ENCODE measurements at places on chromosomes 3 and 15. TPM values are rescaled to one million over a fixed set of nuclear protein-coding genes. Genes with fewer than 3 reads are reported as not detected.

ABI3BP gene
- total RNA-seq = 4.9 TPM

RASGRP1 gene
- 0.64 TPM for total RNA-seq

CLDN18 gene
- not detected for total RNA-seq

CFAP91 gene
- total RNA-seq = 5.7 TPM

HLTF gene
- total RNA-seq = 14.6 TPM

ZFAND6 gene
- total RNA-seq = 46.9 TPM

HTR3E gene
- not detected for total RNA-seq

CCR1 gene
- total RNA-seq = 2.0 TPM

GRCh38 chr15:101362359-101362758, 67.3 kb upstream of the SNRPA1 start:
- no peaks in the 10 kb centered on the region for H3K27me3 ChIP-seq
- H3K4me3 ChIP-seq = no peak overlapping the region
- no peak overlapping the region for H3K27ac ChIP-seq
- no peak for DNase-seq
- no peaks in the 10 kb centered on the region for H3K4me1 ChIP-seq
- H3K36me3 ChIP-seq = no peaks in the 10 kb centered on the region

DNA sequence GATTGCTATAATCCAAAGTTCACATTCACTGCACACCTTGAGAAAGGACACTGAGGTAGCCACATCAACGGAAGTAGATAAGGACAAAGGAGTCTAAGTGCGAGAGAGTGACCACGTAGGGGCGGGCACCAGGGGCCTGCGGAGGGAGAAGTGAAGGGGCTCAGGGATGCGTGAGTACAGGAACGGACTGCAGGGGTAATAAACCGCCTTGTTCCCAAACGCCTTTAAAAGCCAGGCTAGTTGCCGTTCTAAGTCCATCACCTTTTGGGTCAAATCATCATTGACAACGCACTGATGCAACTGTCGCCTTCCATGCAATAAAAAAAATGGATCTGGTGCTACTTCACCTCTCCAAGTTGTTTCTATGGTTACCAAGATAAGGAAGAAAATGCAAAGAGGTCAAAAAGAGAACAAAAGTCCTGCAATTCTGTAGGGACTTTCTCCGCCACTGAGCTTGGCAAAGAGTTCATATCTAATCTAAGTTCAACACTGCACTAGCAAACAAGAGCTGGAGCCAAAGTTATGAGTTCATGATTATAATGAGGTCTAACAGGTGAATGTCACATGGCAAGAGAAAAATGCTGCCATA, 32.6 kb upstream of the ATP11B start:
- no peak overlapping the region for H3K4me3 ChIP-seq
- H3K36me3 ChIP-seq = no peaks in the 10 kb centered on the region
- H3K27ac ChIP-seq = no peak overlapping the region
- no peaks in the 10 kb centered on the region for H3K4me1 ChIP-seq

DNA sequence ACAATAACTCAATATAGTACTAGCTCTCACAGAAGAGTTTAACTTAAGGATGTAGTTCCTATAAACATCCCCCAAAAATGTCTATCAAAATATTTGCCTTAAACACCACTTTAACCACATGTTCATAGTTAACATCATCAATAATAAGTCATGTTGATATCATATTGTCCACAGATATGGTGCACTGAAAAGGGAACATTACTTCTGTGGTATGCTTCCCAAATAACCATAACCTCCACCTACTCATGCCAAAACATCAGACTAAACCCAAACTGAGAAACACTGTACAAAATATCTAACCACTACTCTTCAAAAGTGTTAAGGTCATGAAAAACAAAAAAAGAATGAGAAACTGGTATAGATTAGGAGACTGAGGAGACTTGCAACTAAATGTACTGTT, 32.9 kb downstream of the SLC4A7 start:
- no peak overlapping the region for H3K27ac ChIP-seq
- no peak for DNase-seq
- H3K4me1 ChIP-seq = no peaks in the 10 kb centered on the region
- H3K36me3 ChIP-seq = no peaks in the 10 kb centered on the region
- no peak overlapping the region for H3K4me3 ChIP-seq

DNA sequence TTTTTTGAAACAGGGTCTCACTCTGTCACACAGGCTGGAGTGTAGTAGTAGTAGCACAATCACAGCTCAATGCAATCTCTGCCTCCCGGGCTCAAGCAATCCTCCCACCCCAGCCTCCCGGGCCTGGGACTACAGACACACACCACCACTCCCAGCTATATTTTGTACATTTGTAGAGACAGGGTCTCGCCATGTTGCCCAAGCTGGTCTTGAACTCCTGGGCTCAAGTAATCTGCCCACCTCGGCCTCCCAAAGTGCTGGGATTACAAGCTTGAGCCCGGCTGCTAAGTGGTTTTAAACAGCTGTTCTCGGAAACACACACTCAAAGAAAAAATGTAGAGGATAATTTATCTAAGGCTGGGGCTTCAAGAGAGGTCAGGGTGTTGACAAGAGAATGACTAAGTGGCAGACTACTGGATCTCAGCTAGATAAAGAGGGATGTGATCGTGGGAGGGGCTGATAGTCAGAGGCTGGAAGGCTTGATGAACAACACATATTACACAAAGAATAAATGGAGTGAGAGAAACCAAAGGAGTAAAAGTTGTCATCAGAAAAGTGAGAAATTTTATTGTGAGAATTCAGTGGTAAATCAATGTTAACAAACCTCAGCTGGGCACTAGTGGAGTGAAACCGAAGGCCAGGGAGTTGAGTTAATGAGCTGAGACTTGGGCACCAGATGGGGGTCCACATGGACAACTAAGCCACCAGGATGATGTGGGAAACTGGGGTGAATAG, 6.7 kb downstream of the CCR5AS start:
- no peak for DNase-seq
- H3K4me1 ChIP-seq = no peaks in the 10 kb centered on the region
- H3K4me3 ChIP-seq = no peak overlapping the region
- no peak overlapping the region for H3K27ac ChIP-seq
- H3K27me3 ChIP-seq = no peaks in the 10 kb centered on the region

DNA sequence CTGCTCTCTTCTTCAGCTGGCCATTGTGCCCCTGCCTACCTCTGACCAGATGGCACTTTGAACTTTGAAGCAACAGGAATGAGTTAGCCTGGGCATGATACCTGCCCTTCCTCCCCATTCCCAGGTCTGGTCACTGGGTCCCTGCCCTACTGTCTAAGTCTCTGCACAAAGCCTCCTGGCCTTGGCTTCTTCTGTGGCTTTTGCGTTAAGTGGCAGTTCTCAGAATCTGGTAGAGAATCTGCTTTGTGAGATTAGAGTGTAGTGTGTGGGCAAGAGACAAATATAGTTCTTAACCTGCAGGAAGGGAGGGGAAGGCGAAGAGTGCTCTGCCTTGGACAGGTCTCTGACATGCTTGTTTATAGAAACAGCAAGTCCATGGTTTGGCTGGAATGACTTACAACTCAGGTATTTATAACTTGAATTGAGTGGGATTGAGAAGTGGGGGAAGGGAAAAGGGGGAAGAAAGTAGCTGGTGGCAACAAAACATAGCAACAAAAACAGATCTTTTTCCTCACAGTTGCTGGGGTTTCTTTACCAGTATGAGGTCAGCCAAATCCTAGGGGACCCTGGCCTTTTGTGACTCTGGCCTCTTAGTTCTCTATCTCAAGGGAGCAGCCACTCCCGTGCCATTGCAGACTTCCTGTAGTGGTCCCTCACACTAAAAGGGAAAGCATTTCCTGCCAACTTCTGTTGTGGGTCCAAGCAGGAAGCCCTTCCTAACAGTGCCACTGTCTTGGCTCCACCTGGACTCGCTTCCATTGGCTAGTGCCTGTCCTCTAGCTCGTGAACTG, 16.7 kb downstream of the MAPKBP1 start:
- no peaks in the 10 kb centered on the region for H3K27me3 ChIP-seq
- DNase-seq = no peak
- no peaks in the 10 kb centered on the region for H3K4me1 ChIP-seq

DNA sequence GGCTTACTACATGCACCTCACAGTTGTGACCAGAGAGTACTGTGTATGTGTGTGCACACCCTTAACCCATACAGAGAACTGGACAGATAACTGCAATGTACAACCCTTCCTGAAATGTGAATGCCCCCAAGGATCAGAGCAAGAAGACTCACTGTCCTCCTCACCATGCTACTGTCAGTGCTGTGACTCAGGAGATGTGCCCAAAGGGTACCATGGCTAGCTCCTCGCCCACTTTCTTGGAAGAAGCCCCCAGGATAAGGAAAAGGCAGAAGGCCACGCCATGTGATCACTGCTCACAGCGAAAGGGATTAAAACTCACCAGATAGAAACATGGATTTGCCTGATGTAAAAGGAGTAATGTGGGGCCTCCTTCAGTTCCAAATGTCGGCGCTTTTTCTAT, 41.8 kb downstream of the UBP1 start:
- no peak overlapping the region for H3K4me3 ChIP-seq
- no peak for DNase-seq
- peaks cover 86% of the 10 kb centered on the region for H3K36me3 ChIP-seq
- H3K4me1 ChIP-seq = no peaks in the 10 kb centered on the region
- no peak overlapping the region for H3K27ac ChIP-seq

DNA sequence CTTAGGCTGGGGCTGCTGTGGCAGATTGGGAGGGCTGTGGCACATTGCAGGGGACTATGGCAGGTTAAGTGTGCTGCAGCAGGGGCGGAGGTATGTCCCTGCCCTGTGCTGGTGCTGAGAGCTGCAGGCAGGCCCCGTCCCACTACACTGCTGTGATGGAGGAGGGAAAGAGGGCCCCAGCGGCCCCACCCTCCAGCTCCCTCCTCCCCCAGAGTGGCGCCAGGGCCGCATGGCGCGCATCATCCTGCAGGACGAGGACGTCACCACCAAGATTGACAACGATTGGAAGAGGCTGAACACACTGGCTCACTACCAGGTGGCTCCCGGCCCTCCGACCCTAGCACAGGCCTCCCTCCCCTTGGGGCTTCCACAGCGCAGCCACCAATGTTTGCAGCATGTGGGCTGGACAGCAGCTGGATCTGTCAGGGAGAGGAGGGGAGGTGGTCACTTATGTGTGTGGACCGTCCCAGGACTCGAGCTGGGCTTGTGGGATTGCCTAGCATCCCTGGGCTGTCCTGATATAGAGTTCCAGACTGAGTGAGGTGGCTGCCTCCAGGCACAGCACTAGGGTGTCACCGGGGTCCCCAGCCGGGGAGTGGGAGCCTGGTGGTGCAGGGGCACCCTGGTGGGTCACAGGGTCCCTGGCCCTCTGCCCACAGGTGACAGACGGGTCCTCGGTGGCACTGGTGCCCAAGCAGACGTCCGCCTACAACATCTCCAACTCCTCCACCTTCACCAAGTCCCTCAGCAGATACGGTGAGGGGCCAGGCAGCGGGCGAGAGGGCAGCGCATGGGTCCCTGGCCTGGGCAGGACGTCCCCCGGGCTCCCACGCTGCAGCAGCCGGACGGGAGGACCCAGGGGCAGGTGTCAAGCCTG, 46.1 kb downstream of the PLXNA1 start:
- H3K27ac ChIP-seq = no peak overlapping the region
- H3K36me3 ChIP-seq = no peaks in the 10 kb centered on the region
- no peaks in the 10 kb centered on the region for H3K4me1 ChIP-seq
- no peak overlapping the region for H3K4me3 ChIP-seq

DNA sequence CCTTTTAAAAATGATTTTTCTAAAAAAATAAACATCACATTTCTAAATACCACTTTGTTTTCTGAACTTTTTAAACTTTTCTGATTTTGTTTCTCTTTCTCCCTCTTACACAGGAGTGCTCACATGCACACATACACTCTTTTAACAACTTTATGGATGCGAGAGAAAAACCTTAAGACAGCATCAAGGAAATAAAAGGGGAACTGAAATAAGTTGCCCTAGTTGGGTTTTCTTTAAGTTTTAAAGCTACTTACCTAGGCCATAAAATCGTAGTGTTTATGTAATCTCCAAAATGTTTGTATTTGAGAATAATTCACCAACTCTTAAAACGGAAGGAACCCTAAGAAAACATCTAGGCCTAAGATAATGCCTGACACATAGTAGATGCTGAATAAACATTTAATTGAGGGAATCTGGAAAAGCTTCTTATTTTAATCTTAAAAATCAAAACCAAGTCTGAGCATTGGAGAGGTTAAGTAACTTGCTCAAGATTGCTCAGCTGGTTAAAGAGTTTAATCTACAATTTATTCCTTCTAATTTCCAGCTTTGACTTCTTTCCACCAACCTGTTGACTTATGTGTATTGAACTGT, 1.2 kb upstream of the BBX start:
- no peaks in the 10 kb centered on the region for H3K36me3 ChIP-seq
- no peak for DNase-seq
- no peak overlapping the region for H3K4me3 ChIP-seq
- no peaks in the 10 kb centered on the region for H3K4me1 ChIP-seq

DNA sequence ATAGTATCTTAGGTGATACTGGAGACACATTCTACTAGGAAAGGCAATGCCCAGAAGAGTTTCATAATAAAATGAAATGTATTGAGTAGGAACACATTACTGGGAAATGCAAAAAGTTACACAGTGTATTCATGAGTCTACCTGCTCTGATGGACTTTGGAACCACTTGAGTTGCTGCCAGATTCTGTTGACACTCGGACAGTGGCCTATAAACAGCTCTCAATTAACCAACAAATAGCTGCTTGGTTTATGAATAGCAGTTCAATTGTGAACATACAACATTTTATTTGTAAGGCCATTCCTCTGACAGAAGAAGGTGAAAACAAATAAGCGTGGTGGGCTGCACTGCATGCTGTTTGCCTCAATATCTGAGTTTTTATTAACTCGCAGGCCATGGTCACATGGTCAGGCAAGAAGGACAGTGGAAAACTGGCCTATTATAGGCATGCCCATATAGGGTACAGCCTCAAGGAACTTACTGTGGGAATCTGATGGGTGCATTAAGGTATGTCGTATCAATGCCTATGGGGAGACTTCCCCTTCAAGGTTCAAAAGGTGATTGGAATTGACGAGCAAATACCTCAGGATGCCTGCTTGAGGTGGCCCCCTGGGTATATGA, 66.2 kb downstream of the C3orf80 start:
- peak; percentile 61 for DNase-seq
- peak overlapping the region; percentile 89 for H3K27ac ChIP-seq
- no peaks in the 10 kb centered on the region for H3K27me3 ChIP-seq
- H3K4me3 ChIP-seq = no peak overlapping the region
- H3K4me1 ChIP-seq = no peaks in the 10 kb centered on the region
- no peaks in the 10 kb centered on the region for H3K36me3 ChIP-seq

GRCh38 chr15:49288391-49288790, 118.3 kb downstream of the GALK2 start:
- no peaks in the 10 kb centered on the region for H3K4me1 ChIP-seq
- H3K27ac ChIP-seq = no peak overlapping the region
- no peaks in the 10 kb centered on the region for H3K27me3 ChIP-seq
- DNase-seq = no peak
- H3K36me3 ChIP-seq = peaks cover 5% of the 10 kb centered on the region

GRCh38 chr15:36815786-36816185, 236.4 kb downstream of the CDIN1 start:
- no peaks in the 10 kb centered on the region for H3K27me3 ChIP-seq
- H3K27ac ChIP-seq = no peak overlapping the region
- H3K36me3 ChIP-seq = no peaks in the 10 kb centered on the region
- no peaks in the 10 kb centered on the region for H3K4me1 ChIP-seq
- no peak for DNase-seq
